ENCODE measurements at places on chromosomes 1 and 21.
A peak's percentile ranks its signal among the peaks of the same experiment; 100 is the strongest.

DNA sequence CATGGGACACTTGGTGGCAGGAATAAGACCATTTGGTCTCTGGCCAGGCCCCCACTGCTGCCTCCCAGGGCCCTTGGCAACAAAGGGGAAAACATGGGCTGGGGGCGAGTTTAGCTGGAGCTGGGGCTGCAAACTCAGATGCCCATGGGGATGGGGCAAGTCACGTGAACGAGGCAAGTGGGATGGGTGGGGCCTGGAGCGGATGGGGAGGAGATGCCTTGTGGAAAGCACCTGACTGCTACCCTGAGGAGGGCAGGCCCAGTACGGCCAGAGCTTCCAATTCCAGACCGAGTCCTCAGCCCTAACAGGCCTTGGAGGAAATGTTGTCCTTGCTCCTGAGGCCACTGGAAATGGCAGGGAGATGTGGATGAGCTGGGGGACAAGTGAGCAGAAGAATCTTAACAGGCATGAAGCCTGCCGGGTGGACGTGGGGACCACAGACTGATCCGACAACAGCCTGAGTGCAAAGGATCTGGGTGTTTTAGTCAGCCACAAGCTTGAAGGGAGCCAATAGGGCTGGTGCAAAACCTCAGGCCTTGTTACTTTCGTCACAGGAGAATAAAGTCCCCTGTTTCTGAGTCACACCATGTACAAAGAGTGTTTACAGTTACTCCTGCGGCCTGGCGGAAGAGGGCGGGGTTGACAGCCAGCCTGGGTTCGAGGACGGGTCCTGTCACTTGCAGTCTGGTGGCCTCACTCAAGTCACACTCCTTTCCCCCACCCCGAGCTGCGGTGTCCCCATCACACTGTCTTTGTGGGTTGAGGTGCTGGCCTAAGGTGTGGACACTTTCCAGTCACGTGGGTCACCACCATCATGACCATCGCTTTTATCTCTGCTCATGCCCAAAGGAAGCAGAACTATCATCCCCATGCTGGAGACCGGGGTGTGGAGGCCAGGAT lies 19.1 kb downstream of the RUNX3 start:
- DNase-seq = peak; percentile 80

- DNase-seq = no peak
Measured at GRCh38 chr1:215842905-215843304, 275.8 kb downstream of the KCTD3 start.

- DNase-seq = no peak
Measured at GRCh38 chr21:27220416-27220815, 253.5 kb upstream of the ADAMTS5 start.

DNA sequence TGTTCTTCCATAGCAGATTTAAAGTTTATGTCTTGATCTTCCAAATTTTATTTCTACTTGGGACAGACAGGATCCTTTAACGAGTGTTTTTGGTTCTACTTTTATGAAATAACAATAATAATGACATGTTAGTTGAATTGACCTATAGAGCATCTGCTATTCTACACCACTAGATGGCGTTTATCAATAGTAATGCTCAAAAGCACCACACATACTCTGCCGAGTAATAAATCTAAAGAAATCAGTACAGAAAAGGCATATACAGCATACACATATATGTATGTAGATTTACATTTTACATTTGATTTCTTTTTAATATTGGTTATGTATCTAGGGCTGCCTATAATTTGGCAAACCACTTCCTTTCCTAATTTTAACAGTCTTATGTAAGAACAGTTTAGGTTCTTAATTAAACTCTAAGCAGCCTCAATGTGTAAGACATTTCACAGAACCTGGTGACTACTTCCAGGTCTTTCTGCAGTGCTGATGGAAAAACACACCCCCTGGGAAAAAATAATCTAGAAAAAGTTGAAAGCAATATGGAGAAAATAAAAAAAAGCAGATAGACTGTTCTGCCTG lies 5.9 kb upstream of the SIPA1L2 start:
- DNase-seq = peak; percentile 46

GRCh38 chr1:222441066-222441465 lies 106.8 kb downstream of the HHIPL2 start:
- no peak for DNase-seq

- no peak for DNase-seq
Measured at GRCh38 chr1:172980971-172981370, 69.8 kb downstream of the TNFSF18 start.

- no peak for DNase-seq
Measured at GRCh38 chr1:36920371-36920770, 113.9 kb downstream of the GRIK3 start.

- no peak for DNase-seq
Measured at GRCh38 chr1:111369177-111369576, 58.4 kb downstream of the OVGP1 start.

GRCh38 chr1:49136738-49137251 lies 360.1 kb upstream of the BEND5 start:
- DNase-seq = no peak

DNA sequence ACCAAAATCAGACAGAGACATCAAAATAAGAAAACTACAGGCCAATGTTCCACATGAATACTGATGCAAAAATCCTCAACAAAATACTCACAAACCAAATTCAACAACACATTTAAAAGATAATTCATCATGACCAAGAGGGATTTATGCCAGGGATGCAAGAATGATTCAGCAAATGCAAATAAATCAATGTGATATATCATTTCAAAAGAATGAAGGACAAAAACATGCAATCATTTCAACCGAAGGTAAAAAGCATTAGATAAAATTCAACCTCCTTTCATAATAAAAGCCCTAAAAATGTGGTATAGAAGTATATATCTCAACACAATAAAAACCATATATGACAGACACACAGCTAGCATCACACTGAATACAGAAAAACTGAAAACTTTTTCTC lies 81.5 kb upstream of the LYPLAL1 start:
- DNase-seq = no peak

DNA sequence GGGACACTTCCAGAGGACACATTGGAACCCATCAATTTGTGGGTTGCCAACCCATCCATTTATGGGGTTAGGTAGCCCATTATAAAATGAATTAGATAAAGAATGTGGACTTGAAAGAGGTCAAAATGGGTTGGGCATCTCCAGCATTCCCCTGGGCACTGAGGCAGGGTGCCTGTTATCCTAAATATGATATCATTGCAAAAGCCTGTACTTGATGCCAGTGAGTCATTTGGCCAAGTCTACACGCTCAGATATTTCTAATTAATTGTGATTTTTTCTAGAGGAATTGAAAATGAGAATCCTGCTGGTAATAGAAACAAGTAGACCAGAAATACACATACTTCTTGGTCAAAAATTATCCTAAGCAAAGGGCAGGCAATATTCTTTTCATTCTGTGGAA lies 21.9 kb upstream of the NBL1 start:
- no peak for DNase-seq

GRCh38 chr1:205733438-205734175 lies 16.4 kb downstream of the NUCKS1 start:
- DNase-seq = no peak

DNA sequence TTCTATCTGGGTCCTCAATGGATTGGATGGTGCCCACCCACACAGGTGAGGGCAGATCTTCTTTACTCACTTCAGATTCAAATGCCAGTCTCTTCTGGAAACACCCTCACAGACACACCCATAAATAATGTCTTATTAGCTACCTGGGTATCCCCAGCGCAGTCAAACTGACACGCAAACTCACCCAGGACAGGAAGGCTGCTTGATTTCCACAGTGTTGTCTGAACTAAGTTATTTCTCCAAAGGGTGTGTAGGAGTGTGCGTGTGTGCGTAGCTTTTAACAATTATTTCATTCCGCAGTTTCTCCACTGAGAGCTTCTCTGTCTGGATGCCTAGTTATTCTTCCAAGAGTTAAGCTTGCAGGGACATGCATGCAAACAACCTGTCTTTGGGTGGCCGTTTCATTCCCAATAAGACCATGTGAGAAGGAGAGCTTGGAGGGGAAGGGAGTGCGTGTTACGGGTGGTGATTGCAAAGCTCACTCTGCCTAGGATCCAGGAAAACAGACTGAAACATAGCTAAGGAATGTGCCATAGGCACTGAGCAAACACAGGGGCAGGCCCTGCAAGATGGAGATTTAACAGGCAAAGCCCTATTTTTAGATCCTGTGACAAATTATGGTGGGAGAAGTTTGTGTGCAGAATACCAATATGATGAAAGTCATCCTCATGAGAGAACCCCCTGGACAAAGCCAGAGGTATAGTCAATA lies 269.7 kb downstream of the DYRK1A start:
- no peak for DNase-seq

- DNase-seq = no peak
Measured at GRCh38 chr1:51915951-51916350, 37.4 kb upstream of the NRDC start.
